Astrocyte (in vitro differentiated cells and primary cell): ENCODE measurements at places on chromosomes 6 and 20. TPM values are rescaled to one million over a fixed set of nuclear protein-coding genes. Genes with fewer than 3 reads are reported as not detected.

THEMIS gene
- 0.07 TPM in 1 of 2 replicates, not detected in the other for total RNA-seq

DNA sequence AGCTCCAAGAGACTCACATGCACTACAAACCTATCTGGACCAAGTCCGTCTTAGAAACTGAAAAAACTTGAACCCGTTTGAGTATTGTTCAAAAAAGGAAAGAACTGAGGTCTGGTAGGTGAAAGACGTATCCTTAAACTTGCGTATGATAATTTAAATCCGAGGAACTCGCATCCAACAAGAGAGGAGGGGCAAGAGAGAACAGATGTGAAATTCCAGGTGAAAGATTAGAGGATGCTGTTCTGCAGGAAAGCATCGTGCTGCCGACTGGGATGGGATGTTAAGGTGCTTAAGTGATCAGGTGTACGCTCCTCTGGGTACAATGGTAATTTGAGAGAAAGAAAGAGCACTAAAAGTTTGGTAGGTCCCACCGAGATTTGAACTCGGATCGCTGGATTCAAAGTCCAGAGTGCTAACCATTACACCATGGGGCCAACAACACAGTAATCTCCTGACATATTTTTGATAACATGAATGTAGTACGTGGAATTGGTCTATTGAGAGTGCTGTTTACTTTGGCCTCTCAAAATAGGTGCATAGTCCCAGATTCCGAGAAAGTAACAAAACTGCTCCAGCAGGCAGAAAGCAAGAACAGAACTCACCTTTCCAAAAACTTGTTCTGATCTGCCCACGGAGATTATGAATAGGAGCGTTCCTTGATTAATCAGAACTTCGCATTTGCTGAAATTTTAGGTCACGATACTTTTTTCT is 53.5 kb upstream of the BTN3A2 start:
- DNase-seq: peak; percentile 56

DNA sequence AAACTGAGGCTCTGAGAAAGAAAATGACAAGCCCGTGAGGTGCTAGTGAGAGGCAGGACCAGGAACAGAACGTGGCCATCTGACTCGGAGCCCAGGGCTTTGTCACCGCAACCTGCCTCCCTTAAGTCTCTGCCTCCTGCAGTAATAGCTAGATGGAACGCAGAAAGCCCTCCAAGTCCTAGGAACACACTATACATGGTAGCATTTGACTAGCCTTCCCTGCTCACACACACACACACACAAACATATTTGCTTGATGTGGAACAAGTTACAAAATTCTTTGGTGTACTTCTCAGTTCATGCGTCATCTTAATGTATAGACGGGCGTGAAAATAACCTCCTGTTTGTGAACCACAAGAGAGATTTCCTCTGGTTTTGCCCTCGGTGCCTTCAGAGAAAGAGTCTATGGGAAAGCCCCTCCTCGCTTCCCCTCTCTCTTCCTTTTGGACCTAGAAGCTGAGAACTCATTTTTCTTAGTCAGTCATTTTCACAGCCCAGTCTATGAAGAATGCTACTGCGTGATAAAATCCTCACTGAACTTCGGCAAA is 38.8 kb downstream of the C6orf52 start:
- no peak for DNase-seq

GRCh38 chr6:107692351-107692750 is 131.8 kb downstream of the SCML4 start:
- peak; percentile 42 for DNase-seq
